CD4-positive, alpha-beta T cell treated with Interleukin-6 for 4 hours (primary cell): ENCODE measurements at places on chromosomes 1 and 21.

DNA sequence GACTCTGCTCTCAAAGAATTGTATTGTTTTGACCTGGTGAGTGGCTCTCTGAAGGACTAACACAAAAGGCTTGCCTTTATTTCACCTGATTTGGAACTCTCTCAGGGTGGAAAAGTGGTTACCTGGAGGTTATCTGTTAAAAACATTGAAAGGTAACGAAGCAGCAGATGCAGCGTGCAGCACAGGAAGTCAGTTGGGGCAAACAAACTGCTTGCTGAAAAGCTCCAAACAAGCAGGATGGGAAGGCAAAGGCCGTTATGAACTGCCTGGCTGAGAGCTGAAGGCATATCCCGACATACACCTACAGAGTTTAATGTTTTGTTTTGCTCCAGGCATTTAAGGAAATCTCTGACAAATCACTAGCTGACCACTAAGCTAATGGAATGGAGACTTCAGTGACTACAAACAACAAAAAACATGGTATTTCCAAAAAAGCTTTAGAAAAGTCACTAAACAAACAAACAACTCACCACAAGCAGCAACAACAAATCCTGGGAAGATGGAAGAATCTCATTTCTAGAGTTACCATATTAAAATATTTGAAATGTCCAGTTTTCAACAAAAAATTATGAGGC, 44.3 kb upstream of the BATF3 start:
- peak; percentile 41 for DNase-seq

GRCh38 chr1:17630048-17630830, 90.7 kb downstream of the ARHGEF10L start:
- no peak for DNase-seq

DNA sequence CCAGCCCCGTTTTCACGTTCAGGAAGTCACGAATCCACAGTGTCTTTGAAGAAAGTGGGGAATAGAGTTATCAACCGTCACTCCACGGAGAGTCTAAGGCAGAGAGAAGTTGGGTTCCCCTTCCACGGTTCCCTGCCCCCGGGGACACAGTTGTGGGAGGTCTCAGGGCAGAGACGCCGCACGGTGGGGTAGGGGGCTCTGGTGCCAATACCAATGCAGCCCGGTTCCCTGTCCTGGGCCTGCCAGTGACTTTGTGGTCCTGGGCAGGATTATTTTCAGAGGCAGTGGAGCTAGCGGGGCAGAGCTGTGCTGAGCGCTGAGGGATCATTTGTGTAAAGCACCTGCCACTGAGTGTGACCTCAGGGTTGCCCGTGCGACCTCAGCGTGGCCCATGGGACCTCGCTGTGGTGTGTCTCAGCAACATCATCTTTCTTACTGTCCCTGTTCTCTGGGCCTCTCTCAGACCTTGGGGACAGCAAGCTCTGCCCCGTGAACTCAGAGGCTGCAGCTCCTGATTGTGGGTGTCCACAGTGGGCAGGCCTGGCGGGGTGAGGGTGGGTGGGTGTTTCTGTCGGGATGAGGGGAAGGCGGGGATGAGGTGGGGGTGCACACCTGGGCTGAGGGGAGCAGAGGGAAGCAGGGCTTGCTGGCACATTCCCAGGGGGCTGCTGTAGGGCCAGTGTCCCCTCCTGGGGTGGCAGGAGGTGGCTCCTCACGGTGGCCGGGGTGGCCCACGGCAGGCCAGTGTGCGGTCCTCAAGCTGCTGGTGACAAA, 65.2 kb downstream of the AGPAT3 start:
- DNase-seq = no peak

DNA sequence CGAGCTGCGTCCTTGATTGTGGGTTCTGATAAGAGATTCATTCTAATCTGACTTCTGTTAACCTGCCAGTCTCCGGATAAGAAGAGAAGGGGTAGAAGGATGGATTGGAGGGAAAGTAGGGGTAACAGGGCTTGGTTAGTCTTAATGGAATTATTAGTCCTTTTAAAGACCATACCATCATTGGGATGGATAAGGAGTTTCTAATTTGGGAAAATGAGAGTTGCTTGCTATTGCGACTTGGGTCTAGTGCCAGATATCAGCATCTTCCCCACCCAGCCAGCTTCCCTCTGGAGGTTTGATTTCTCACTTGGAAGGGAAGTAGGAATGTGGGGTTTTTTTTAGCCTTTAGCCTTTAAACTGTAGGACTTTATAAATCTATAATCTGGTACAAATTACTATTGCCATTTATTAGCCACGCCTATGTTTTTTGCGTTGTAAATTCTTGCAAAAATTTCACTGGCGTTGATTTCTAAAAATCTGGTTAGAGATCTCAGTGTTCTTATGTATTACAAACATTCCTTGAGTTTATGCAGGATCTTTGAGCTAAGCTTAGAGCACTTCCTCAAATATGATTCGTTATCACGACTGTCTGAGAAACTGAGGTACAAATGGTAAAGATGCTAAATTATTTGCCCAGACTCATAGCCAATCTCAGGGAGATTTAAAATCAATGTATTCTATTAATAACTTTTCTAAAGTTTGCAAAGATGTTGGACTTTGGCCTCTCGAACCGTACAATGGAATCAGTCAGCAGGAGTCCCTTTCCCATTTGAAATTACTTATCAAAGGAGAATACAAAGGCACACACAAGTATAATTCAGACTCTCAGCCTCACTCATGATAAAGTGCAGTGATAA, 1.3 kb downstream of the FAM20B start:
- DNase-seq = no peak

DNA sequence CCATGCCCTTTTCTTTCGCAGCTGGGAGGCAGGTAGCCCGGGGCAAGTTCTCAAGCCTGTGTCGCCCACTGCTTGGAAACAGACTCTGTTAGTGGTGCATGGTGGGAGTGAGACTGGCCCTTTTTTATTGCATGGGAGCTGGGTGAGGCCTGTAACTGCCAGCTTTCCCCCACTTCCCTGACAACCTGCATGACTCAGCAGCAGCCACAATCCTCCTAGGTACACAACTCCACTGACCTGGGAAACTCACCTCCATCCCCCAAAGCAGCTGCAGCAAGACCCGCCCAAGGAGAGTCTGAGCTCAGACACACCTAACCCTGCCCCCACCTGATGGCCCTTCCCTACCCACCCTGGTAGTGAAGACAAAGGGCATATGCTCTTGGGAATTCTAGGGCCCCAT, 25.8 kb downstream of the PIGP start:
- no peak for DNase-seq

DNA sequence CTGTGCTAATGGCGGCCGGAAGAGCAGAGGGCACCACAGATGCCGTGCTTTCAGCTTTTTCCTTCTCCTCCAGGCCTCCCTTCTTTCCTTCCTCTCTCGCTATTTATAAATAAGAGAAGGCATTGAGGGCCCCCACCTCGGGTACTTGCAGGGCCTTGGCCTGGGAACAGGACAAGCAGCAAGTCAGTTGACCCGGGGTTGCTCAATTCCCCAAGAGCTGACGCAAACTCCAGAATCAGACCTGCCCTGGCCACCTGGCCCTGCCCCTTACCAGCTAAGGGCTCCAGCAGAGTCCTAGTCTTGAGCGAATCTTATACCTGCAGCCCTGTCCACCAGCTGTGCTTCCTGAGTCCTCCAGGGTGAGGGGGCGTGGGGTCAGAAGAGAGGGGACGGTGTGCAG, 13.5 kb downstream of the TNFRSF1B start:
- DNase-seq = no peak

DNA sequence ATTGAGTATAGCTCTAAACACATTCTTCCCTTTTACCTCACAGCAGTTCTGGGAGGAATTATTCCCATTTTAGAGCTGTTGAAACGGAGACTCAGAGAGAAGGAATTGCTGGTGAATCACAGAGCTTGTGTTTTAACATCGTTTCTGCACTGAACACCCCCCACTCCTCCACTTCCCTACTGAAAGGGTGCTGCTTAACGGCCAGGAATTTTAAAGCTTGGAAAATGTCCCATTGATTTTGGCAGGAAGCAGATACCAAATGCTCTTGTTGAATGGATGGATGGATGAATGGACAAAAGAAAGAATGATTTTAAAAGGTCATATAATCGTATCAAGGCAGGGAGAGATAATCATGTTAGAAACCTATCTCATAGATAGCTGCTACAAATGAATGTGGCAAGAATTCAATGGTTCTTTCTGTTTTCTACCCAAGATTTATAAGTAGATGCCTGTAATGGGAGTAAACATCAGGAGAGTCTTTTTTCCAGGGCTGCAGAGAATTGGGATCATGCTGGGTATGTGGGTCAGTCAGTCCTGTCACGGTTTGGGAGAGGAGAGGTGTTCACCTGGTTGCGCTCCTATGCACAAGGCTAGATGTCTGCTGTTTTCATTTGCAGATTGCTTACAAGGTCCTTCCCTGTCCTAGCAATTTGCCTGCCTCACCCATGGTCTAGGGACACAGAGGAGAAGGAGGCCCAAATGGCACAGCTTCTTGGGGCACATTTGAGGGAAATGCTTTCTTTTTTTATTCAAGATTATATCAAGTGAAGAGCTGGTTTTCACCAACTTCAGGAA, 19.0 kb downstream of the FAM163A start:
- no peak for DNase-seq

GRCh38 chr1:6359216-6360116, 34.1 kb downstream of the ACOT7 start:
- DNase-seq = peak; percentile 66

DNA sequence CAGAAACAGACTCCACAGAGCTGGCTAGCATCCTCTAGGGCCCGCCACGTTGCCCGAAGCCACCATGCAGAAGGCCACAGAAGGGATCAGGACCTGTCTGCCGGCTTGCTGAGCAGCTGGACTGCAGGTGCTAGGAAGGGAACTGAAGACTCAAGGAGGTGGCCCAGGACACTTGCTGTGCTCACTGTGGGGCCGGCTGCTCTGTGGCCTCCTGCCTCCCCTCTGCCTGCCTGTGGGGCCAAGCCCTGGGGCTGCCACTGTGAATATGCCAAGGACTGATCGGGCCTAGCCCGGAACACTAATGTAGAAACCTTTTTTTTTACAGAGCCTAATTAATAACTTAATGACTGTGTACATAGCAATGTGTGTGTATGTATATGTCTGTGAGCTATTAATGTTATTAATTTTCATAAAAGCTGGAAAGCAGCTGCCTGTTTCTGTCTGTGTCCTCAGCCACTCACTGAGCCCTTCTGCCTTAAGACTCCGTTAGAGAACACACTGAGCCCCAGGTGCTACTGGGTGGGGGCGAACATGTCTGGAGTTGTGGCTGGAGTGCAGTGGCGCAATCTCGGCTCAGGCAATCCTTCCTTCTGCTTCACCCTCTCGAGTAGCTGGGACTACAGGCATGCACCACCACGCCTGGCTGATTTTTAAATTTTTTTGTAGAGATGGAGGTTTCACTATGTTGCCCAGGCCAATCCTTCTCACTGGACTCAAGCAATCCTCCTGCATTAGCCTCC, 14.8 kb downstream of the MFSD2A start:
- DNase-seq = no peak

GRCh38 chr21:32337206-32337605, 38.6 kb downstream of the MRAP start:
- DNase-seq = no peak

- no peak for DNase-seq
Observed at GRCh38 chr1:210214573-210215409, 17.8 kb upstream of the SERTAD4 start.

DNA sequence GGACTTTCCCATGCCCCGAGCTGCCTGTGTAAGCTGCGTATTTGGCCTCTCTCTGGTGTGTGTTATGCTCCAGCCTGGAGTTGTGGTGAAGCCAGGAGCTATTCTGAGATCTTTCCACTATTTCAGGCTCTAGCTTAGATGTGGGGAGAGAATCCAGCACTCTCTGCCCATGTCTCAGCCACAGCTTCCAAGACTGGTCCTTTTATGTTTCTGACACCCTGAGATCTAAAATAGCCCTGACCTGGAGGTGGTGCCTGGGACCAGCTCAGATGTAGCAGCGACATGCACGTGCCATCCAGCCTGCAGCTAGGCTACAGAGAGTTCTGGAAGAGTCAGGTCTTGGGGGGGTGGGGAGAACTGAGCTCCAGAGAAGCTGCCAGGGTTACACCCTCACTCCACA, 76.5 kb downstream of the TENT5C start:
- DNase-seq = no peak

GRCh38 chr1:85282424-85282823, 6.0 kb upstream of the BCL10 start:
- no peak for DNase-seq

DNA sequence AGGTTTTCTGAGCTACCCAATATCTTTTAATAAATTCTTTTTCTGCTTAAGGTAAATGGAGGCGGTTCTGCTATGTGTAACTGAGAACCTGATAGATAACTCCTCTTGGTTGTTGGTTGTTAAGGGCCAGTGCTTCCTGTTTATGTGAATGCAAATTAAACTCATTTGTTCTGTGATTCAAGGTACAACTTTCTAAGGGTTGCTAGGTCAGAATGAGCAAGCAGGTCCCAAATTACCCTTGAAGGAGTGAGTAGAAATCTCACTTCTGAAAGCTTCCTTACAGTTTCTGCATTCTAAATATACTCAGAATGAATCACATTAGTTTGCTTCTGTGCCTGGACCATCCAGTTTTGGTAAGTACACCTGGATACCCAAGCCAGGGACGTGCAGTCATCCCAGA, 15.5 kb upstream of the FAM78B start:
- DNase-seq = no peak

DNA sequence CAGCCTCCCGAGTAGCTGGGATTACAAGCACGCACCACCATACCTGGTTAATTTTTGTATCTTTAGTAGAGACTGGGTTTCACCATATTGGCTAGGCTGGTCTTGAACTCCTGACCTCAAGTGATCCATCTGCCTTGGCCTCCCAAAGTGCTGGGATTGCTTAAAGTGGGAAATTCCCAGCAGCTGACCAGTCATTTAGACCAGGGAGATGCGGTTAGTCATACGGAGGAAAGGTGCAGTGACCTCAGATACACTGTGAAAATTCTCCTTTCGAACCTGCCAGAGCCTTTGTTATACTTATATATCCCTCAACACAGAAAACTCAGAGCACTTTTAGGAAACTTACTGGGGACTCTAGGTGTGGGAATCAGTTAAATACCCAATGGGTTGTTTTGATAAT, 39.6 kb downstream of the MAP10 start:
- DNase-seq = no peak

DNA sequence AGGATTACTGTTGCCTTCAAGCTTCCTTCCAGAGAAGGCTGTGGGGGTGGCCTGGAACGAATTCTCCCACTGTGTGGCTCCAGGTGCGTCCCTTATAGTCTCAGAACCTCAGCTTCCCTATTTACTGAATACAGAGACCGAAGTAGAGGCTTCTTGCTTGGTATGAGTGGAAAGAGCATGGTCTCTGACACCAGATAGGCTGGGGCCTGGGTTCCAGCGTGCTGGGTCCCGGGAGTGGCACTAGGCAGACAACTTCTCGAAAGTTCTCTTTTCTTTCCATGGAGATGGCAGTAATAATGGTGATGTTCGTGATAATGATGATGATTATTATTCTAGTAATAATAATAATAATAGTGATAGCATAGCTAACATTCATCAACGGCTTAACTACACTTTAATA, 161.7 kb downstream of the PTPRU start:
- no peak for DNase-seq

- peak; percentile 42 for DNase-seq
Observed at GRCh38 chr1:206706298-206706791, 21.6 kb downstream of the MAPKAPK2 start.

- peak; percentile 16 for DNase-seq
Observed at GRCh38 chr21:34351786-34352241, 12.0 kb upstream of the KCNE2 start.

GRCh38 chr1:239816081-239816782, 275.5 kb upstream of the FMN2 start:
- no peak for DNase-seq

- DNase-seq = no peak
Observed at GRCh38 chr21:18673789-18674188, 270.2 kb upstream of the TMPRSS15 start.
